ENCODE measurements at places on chromosomes 2 and 18.

DNA sequence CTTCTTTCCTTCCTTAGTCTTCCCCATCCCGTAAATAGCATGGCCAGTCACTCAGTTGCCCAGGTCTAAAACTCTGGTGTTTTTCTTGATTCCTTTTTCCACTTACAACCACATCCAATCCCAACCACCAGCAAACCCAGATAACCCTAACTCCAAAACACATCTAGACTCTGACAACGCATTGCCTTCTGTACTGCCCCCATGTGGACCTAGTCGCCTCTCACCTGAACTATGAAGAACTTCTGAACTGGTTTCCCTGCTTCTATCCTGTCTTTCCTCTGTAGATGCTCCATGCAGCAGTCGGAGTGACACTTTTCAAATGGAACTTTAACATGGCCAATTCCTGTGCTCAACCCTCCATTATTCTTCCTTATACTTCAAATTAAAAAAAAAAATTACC lies 26.5 kb downstream of the ST6GAL2 start:
- no peak for DNase-seq

DNA sequence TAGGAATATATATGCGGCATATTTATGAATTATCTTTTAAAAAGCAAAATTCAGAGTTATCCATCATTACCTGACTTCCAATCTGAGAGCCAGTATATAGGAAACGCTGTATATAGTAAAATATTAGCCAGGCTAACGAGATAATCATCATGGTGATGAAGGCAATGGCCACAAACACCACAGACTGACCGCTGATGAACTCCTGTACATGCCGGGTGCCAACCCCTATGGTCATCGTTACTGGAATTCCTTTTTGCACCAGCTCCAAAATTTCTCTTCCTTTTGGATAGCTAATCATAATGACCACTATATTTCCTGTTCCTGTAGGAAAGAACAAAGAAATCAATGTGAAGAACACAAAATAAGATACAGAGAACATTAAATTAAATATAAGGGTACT lies 13.6 kb downstream of the RNF149 start:
- DNase-seq: no peak

GRCh38 chr2:206990360-206990759 lies 51.0 kb downstream of the CPO start:
- DNase-seq: no peak

DNA sequence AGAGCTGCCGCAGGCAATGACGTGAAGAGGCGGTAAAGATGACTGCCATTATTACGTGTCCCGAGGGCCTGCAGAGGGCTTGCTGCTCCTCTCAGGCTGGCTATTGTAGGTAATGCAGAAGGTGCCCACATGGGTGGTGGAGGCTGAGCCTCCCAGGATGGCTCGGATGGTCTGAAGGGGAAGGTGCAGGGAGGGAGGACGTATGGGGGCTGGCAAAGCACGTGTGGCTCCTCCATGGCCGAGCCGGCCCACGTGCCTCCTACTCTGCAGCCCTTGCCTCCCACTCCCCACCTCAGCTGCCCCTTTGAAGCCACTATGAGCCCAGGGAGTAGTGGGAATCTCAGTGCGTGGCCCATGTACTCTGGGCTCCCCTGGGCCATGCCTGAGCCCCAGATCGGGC lies 48.9 kb downstream of the EDAR start:
- no peak for DNase-seq

DNA sequence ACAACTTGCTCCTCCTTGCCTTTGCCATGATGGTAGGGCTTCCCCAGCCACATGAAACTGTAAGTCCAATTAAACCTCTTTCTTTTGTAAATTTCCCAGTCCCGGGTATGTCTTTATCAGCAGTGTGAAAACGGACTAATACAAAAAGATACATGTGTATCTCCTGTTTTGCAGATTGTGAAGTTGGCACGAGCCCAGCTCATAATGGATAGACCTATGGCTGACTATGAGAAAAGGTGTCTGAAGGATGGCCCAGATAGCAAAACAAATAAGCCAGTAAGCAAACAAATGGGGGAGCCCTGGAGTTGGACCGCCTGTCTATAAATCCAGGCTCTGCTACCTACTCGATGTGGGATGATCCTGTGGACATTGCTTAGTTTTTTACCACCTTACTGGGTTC lies 15.5 kb upstream of the PRKCE start:
- DNase-seq: no peak

GRCh38 chr2:8310557-8311455 lies 371.1 kb upstream of the ID2 start:
- DNase-seq: peak; percentile 38

DNA sequence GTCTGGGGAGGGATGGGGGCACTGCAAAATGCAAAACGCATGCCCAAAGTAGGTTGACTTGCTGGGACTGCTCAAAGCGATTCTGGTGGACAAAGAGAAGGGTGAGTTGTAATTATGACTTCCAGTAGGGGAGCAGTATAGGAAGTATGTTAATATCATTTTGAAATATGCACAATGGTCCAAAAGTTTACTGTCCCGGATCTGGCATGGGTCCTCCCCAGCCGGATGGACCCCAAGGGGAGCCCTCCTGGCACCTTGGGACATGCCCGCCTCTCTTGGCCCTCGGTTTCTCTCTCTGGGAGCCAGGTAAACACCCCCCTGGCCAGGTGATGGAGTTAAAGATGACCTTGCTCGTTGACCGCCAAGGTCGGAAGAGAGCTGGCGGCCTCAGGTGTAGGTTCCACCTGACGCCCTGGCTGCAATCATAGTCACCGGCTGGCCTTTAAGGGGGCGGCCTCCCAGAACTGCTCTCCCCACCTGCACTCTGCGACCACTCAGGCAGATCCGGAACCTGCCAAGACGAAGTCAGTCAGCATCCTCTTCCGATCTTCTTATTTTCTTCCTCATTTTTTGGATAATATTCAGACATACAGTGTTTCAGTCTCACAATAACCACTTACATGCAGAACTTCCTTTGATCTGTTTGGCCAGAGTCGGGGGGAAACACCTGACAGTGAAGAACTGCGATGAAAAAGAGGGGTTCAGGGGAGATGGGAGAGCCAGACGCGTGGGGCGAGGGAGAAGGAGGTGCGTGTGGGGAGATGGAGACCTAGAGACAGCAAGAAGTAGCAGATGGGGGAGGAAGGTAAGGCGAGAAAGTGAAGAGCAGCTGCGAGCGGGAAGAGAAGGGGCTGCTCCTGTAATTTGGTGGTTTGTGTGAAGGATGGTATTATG lies 148.3 kb downstream of the MEIS1 start:
- DNase-seq: no peak

Data from activated gamma-delta T cell treated with anti-CD3 and anti-CD28 coated beads, Interleukin-2, amount 50 U/mL, for 16 hours (primary cell).